Fibroblast of pulmonary artery (primary cell): ENCODE measurements at places on chromosomes 11 and 22.

DNA sequence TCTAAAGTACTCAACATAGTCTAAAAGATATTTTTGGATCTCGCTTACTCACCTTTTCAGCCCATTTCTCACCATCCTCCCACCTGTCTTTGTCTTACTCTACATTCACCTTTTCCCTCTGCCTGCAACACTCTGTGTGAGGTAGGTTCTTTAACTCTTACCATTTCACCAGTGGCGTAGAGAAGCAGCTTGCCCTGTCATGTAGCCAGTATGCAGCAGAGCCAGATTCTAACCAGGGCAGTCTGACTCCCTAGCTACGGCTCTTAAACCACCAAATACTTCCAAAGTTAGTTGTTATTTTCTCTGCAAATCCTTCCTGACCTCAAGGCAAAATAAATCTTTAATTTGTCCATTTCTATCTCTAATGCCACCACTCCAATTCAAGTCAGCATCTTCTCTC lies 7.5 kb downstream of the ALG8 start:
- DNase-seq, result no peak

DNA sequence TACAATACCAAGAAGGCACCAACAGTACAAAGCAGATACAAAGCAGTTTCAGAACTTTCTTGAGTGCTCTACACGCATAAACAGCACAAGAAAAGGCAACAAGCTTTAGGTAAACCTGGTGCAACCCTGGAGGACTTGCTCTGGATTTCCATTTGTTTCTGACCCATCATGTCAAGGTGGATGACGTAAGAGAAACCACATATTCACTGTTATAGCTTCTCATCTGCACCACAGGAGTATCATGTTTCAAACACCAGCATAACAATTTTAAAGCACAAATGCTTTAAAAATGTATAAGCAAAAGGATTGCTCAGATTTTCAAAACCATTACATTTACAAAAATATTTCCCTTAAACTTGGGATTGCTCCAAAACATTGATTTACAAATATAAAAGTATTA lies 25.0 kb upstream of the YPEL1 start:
- DNase-seq, result peak; percentile 38

- DNase-seq, result peak; percentile 70
Measured at GRCh38 chr22:41563051-41563711, 2.4 kb downstream of the CSDC2 start.

GRCh38 chr11:62923601-62924411 lies 2.6 kb upstream of the CHRM1 start:
- DNase-seq, result no peak

DNA sequence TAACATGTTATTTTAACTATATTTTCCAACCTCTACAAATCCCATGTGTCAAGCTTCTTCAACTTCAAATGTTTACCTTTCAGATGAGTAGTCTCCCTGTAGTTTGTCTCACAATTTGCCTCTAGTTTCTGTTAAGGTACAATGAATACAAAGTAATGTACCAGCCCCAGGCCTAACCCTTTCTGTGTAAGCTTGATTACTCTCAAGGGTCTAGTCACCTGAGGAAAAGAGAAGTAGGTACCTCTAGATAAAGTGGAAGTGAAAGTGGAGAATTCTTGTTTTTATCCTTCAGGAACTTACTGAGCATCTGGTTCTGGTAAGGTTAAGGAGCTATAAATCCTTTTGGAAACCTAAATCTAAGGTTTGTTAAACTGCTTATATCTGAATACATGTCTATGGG lies at the start of gene OR51A7:
OR51A7 (plus strand) TSS at position 300 of the 400 bp plus-strand sequence. CDS start 3,587 bp downstream, outside the sequence.
- no peak for DNase-seq

GRCh38 chr11:70662691-70663098 lies 264.4 kb downstream of the CTTN start:
- no peak for DNase-seq

DNA sequence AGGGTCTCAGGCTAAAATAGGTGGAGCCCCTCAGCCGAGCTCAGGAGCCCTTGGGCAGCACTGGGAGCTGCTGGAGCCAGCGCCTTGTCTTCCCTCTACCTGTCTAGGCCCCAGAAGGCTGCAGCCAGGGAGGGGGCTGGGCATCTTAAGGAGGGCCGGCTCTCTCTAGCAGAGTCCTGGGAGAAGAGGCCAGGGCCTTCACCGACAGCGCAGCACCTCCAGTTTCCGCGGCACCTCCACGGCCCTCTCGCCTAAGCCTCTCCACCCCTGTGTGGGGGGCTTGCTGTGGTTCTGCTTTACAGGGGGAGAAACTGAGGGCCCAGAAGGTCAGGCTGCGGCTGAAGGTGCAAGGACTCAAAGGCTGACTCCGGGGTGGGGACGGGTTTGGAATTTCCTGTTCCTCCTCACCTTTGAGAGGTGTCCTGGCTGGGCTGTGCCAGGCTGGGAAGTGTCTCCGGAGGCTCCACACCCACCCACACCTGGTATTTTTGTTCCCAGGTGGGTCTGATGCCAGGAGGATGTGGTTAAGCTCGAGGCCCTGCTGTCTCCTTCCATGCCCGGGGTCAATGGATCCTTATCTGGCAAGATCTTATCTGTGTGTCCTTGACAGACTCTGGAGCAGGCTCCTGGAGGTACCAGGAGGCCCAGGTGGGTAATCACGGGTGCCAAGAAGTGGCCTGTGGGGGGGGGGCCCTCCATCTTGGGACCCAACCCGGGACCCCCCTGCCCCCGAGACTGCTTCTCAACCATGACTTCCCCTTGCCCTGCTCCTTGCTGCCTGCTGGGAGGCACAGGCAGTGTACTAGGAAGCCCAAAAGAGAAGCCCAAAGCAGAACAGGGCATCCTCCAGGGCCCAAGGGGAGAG lies 95.3 kb upstream of the FGF3 start:
- DNase-seq, result no peak

- DNase-seq, result peak; percentile 76
Measured at GRCh38 chr11:17991783-17992433, 20.9 kb downstream of the SERGEF start.

DNA sequence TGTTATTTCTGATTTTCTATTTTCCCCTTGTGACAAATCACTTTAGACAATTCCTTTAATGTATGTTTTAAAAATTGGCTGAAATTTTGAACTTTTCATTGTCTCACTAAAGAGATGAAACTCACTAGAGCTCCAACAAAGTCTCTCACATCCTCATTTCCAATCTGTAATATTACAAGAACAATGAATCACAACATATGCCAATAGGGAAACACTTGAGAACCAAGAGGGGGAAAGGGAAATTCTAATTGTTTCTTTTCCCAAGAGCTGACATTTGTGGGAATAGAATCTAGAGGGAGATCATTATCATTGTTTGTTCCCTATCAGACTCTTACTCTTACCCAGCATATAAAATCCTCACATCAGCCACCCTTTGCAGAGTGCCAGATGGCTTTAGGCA lies 28.2 kb downstream of the OR10D3 start:
- DNase-seq, result no peak

DNA sequence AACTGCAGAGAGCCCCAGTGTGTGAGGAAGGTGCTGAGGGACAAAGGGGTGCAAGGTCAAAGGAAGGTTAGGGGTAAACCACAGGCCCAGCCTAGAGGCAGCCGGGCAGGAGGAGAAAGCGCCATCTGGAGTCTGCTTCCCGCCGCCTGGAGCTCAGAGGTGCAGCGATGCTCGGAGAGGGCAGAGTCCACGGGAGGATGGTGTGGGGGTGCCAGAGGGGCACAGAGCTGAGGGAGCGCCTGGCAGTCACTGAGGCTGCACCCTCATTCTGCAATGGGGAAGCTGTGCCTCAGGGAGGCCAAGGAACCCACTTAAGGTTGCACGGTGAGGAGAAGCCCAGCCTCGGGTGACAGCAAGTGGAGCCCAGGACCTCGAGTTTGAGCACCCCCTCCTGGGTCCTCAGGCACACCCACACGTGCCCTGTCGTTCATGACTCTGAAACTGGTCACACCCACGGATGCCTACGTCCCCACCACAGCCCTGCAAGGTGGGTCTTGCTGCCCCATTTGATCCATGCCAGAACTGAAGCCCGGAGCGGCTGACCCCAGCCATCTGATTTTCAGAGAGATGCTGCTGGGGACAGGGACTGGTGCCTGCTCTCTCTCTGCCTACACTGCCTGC lies 1.6 kb downstream of the IL2RB start:
- no peak for DNase-seq

- DNase-seq, result no peak
Measured at GRCh38 chr11:45985212-45985611, 62.8 kb downstream of the LARGE2 start.

- DNase-seq, result no peak
Measured at GRCh38 chr11:97943493-97943892, 1077.3 kb upstream of the CNTN5 start.

DNA sequence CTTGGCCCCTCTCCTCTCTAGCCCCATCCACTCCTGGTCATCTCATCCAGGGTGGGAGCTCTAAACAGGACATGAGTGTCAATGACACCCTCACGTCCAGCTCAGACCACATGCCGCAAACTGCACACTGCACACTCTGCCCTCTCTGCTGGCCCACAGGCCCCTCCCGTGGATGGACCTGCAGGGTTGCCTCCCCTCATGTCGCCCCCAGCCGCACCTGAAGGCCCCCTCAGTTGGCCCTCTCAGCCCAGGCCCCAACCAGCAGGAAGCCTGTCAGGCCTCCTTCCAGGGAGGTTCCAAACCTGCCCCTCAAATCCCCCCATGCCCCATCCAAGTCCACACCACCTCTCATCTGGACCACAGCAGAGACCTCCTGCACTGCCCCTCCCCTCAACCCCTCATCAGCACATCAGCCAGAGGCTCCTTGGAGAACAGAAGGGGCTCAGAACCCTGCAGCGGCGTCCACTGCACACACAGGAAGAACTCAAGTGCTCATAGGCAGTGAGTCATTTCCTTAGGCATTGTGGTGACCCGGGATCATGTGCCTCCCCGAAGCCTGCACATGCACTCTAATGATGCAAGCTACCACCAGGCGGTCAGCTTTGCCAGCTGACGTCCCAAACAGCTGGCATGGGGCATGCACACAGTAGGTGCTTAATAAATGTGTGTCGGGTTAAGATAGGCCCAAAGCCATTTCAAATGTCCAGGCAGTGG lies 12.9 kb upstream of the CDKN1C start:
- peak; percentile 94 for DNase-seq

- no peak for DNase-seq
Measured at GRCh38 chr11:2701898-2702434, 2.2 kb upstream of the KCNQ1OT1 start.

- peak; percentile 91 for DNase-seq
Measured at GRCh38 chr11:66421492-66422205, 814 bp downstream of the NPAS4 start.

GRCh38 chr11:66136752-66137123 lies 66.7 kb downstream of the PACS1 start:
- DNase-seq, result peak; percentile 70

- peak; percentile 85 for DNase-seq
Measured at GRCh38 chr22:37745548-37746365, 48.9 kb downstream of the TRIOBP start.

GRCh38 chr11:98734686-98735085 lies 286.1 kb upstream of the CNTN5 start:
- DNase-seq, result no peak

- DNase-seq, result no peak
Measured at GRCh38 chr22:36976606-36977005, 42.6 kb downstream of the TST start.

- DNase-seq, result peak; percentile 49
Measured at GRCh38 chr11:125724125-125724524, 22.0 kb upstream of the PATE1 start.

DNA sequence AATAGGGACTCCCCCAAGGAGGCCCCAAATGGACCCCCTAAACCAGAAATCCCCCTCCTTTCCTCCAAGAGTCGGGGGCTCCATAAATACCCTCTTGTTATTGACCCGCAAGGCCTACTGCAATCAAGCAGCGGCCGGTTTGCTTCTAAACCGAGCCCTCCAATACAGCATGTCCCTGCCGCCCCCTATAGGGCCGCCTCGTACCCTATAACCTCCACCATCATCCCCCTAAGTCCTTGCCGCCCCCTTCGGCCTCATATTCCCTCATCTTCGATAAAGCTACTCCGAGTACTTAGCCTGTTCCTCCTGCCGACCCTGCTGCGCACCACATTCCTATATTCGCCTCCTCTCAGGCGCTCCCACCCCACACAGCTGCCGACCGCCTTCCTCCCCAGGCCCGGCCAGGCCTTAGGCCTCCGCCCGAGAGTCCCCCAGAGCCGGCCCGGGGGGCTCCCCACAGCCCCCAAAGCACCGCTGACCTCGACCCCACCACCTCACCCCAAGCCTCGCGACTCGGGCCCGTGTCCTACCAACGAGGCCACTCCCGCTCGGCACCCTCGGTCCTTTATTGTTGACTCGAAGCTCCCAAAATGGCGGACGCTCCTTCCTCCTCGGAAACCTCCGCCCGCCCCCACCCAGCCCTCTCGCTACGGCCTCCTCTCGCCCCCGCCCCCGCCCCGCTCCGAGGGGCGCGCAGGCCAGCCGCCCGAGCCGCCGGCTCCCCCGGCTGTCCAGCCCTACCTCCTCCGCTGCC lies 430 bp downstream of the DDX6 start:
- peak; percentile 53 for DNase-seq

DNA sequence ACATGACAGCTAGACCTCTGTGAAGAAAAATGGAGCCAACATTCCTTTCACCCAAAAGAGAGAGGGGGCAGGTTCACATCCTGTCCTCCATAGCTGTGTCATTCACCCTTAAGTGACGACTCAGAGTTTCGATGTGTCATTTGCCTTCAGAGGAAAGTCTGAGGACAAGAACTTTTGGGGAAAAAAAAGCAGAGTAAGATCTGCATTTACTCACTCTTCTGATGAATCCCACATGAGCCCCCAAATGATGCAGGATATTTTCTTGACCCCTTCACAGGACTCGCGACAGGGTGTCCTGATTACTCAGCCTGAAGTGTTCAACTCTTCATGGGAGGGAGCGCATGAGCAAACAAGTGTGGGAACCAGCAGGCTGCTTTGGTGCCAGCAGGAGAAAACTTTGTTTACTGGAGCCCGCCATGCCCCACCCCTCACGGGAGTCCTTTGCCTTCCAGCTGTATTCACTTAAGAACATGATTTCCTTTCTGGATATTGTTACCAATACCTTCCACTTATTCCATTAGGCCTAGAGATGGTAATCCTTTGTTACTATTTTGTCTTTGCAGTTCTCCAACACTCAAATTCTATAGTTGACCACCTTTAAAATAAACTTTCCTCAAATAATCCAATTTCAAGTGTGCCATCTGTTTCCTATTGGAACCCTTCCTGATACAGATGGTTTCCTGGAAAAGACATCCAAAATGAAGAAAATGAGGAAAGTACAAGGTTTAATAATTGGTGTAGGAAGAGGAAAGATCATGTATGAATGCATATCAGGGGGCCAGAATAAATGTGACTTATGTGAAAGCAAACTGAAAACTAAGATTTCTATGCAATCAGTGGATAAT lies 729.8 kb downstream of the FAM181B start:
- DNase-seq, result no peak

GRCh38 chr22:25362215-25362882 lies 142.9 kb downstream of the CRYBB2 start:
- peak; percentile 46 for DNase-seq
